NCI-H187 (cell line): ENCODE measurements at places on chromosomes 3 and 15.

DNA sequence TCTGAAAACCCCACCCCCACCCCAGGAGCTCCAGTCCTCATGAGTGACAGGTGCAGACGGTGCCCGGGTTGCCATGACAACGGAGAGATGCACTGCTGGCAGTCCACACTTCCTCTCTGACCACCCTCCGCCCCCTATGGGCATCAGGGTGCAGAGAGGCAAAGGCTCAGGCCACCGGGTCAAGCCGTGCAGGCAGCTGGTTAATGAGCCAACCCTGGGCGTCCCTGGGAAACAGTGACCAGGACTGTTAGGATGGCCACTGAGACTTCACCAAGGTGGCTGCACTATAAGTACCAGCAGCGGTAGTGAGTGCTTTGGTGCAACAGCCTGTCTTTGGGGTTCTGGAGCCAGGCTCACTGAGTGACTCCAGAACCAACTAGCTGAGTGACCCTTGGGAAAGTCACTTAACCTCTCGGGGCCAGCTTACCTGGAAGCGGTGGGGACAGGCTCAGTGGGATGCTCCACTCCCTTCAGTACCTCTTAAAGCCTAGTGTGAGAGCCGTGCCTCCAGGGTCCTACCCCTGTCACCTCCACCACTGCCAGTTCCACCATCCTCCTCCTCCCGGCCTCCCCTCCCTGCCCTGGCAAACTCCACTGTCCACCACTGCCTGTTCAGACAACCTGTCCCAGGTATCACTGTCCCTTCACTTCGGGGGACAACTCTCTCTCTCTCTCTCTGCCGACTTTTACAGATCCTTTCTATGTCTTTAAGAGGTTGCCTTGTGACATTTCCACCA is 121.0 kb upstream of the PRR20G start:
- DNase-seq: no peak

DNA sequence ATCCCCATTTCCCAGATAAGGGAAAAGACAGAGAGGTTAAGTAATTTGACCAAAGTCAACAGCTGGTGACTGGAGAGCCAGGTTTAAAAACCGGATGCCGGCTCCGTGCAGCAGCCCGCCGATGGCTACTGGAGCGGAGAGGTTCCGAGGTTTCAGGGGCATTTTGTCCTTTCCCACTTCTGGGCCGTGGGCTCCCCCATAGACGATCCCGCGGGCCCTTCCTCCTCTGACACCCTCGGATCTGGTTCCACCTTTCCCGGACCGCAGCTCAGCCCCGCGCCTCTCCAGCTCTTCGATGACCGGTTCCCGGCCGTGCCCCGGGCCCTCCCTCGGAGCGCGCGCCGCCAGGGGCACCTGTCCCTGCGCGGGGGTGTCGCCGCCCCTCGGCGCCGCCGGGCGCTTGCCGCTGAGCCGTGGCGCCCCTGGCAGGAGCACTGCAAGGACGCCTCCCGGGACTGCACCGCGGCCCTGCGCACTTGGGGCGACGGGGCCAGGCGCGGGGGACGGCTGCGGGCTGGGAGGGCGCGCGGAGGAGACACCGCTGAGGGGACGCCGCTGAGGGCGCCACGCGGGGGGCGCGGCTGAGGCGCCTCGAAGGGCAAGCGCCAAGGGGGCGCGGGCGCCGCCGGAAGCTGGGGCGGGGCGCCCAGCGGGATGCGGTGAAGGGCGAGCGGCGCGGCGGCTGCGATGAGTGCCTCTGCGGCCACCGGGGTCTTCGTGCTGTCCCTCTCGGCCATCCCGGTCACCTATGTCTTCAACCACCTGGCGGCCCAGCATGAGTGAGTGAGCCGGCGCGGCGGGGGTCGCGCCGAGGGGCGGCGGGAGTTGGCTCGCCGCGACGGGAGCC is at the start of gene TM6SF1:
TSS of gene TM6SF1 (plus strand) at position 652 of the 847 bp plus-strand sequence. CDS start at position 688, 36 bp downstream.
- DNase-seq: no peak

DNA sequence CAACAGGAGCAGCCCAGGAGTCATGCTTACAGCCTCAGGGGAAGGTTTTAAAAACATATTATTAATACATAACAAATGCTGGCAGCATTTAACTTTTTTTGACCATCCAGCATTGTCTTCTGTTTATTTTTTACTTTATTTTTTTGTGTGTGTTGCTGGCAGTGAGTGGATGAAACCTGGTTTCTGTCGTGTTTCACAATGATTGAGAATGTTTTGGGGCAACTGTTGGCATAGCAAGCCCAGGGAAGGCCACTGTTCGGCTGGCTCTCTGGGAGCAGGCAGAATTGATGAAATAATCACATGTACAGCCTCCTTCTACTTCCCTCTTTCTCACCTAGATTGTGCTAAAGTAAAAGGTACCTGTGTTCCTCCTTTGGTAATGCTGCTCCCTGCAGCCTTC is 190.2 kb downstream of the NR1D2 start:
- no peak for DNase-seq

DNA sequence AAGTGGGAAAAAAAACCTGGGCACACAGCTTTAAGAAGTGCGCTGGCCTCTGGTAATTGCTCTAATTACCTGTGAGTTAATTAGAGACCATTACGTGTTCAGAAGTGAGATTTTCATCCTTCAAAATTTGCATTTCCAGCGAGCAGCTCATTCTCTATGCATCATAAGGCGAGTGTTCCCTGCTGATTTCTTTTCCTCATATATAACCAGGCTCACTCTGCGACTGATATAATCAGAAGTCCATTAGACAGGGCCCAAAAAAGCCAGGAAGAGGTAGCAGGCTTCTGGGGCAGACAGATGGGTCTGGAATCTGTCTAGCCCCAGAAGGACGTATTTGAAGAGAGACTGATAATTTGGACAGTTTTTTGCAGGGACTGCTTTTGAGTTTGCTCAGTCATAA is 158.7 kb downstream of the MTHFS start:
- no peak for DNase-seq

- no peak for DNase-seq
These were observed 14.6 kb downstream of the SPINK8 start for GRCh38 chr3:48318713-48319468.
